AG10803 (cell line): ENCODE measurements at places on chromosomes 4 and X.

- no peak for DNase-seq
Measured at GRCh38 chr4:5010984-5011383, 8.3 kb downstream of the CYTL1 start.

GRCh38 chrX:103556963-103557612 is 28.2 kb upstream of the TCEAL4 start:
- no peak for DNase-seq

GRCh38 chr4:88008122-88008742 is 797 bp downstream of the PKD2 start:
- DNase-seq, result peak; percentile 50

DNA sequence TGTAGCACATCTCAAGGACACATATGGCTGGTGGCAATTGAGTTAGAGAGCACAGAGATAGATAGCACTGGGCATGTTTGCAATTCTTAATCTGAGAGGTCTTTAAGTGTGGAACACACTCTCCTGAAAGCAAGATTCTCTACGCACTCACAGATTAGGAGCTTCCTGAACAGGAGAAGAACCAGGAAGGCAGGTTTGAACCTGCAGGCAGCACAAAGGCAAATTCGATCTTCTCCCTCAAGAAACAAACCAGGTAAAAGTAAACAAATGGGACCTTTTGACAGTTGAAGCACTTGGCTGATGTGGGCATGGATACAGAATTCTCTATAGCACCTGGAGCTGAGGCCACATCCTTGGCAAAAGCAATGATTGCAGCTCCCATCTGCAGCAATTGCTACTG is 24.3 kb downstream of the HS3ST1 start:
- DNase-seq, result no peak

DNA sequence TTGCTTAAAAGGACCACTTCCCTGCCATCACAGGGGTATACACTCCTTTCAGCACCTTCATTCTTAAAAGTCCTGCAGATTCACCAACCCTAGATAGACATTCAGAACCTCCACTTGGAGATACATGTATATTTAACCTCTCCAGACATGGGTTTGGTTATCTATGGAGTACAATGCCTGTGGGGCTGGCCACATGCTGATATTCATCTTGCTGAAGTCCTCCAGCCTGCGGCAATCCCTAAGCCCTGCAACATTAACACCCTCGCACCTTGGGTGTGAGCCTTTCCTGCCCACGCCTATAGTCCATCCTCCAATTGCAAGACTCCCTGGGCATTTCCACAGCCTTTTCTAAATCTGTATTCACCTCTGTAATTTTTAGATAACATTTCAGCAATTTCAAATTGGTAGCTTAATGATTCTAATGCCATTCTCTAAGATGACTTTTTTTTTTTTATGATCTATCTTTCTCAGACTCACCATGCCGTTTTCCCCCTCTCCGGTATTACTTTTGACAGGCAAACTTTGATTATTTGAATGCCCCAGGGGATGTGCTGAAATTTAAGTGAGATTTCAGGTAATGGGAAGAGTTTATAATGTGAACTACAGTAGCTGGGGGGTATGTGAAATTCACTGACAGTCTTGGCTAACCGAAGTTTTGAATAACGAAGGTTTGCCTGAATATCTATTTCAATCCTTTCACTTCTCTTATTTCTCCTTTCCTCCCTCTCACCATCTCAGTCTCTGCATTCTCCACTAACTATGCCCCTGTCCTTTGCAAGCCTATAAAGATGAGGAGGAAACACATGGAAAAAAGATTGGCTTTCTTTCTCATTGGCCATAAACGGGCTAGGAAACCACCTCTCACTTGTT is 24.1 kb downstream of the CCDC149 start:
- no peak for DNase-seq

GRCh38 chr4:145521282-145521681 is 39.6 kb downstream of the SMAD1 start:
- DNase-seq, result no peak

DNA sequence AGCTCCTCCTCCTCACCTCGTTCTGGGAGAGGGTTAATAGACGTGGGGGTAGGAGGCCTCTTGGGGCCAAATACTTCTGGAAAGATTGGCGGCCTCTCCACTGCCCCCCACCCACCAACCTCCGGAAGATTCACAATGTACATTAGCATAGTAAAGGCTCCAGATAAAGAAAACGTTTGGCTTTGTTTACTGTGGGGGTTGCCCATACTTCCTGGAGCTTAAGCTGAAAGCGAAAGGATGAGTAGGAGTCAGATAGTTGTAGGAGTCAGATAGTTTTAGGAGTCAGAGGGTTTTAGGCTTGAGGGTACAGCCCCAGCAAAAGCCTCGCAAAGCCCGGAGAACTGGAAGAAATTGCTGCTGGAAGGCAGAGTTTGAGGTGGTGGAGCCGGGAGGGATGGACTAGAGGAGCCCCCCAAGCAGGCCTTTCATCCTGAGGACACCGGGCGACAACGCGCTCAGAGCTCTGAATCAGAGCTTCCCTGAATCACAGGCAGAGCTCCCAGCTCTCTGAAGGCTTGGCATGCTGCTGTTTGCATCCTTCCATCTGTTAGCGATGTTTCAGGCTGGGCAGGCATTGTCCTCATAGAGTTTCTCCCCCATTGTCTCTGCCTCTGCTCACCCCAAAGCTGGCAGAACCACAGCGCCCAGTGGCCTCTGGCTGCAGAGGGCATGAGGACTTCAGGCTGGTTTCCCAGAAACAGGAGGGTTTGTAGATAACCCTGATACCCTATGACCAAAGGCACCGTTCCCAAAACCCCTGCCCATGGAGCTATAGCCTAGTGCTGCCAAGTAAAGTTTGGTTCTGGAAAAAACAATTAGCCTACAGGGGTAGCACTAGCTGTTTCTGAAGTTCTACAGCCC is 280.7 kb downstream of the BCOR start:
- peak; percentile 50 for DNase-seq

DNA sequence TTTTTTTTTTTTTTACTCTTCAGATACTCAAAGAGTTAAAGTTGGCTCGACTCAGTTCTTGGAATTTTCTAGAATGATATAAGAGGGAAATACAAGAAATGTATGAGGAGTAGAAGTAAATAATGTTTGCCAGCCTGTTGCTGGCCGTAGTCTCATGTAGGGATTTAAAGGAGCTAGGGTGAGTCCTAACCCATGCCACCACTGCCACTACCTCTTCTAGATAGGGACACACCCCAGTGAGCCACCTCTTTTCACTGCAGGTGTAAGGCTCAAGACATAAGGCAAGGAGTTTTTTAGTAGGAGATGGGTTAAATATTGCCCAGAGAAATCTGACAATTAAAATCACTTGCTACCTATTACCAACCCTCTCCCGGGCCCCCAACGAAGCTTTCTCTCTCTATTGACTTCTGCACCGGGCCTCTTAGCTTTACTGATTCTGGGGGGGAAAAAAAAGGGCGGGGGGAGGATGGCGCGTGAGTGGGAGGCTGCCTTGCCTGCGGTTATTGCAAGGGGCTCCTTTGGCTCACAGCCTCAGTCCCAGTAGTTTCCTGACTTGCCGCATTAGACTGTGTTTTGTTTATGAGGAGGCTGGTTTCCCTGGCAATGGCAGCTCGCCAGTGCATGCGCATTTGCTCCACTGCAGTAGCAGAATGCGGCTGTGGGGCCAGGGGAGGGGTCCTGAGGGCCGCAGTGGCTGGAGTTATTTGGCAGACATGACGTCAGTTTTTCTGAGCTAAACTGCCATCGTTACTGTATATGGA is 3.0 kb downstream of the LINC00632 start:
- DNase-seq, result peak; percentile 34

GRCh38 chr4:188437535-188437934 is 298.3 kb downstream of the TRIML1 start:
- DNase-seq, result no peak

DNA sequence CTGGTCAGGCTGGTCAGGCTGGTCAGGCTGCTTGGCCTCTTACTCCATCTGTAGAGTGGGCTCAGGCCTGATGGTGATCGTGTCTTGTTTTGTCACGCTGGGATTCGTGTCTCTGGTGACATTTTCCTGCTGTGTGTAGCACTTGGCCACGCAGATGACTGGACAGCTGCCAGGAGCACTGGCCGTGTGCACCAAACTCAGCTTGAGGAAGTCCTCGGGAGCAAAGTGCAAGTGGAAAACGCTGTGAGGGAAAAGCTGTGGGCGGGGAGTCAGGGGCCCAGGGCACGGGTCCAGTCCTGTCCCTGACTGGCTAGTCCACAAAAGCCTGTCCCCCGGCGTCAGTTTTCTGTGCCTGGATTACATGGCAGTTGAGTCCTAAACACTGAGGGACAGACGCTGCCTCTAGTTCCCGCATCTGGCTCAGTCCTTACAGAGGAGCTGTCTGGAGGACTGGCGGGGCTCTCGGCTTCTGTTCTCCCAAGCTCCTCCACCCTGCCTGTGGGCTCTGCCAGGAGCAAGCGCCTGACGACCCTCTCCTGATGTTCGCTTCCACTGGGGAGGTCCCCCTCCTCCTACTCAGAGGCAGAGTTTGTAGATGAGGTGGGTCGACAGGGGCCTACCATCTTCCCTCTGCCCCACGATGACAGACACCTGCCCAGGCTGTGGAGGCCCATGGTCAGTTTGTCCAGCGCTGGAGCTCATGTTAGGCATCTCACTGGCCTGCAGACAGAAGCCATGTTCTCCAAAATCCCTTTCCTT is 35.9 kb upstream of the GRPEL1 start:
- no peak for DNase-seq

GRCh38 chr4:188869581-188869980 is 730.3 kb downstream of the TRIML1 start:
- no peak for DNase-seq

DNA sequence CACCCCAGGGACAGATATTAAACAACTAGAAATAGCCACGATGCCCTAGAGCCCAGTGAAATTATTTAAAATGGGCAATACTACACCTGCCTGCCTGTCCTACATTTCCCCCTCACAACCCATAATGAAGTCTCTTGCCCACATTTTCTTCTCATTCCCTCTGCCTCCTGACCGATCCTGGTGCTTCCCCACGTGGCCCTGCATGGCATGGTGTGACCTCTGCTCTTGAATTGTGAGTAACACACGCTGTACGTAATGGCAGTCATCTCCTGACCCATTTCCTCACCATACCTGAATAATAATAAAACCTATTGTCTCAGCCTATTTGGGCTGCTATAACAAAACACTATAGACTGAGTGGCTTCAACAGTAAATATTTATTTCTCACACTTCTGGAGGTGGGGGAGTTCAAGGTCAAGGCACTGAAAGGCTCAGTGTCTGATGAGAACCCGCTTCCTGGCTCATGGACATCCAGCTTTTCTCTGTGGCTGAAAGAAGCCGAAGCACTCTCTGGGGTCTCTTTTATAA is 77.0 kb upstream of the ENPP6 start:
- DNase-seq, result no peak

DNA sequence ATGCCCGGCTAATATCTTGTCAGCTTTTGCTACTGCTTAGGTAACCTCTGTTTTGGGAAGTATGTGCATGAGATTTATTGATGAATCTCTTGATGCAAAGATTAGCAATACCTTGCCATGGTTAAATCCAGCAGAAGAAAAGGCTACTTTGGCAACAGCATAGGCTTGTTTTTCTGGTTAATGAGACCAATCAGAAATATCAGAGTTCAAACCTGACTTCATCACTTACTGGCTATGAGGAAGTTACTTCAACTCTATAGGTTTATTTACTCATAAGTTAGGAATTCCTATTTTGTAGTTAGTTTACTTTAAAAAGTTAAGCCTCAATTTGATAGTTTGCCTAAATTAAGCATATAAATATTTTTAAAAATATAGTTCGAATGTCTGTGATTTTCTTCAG is 93.1 kb downstream of the PDLIM5 start:
- DNase-seq, result no peak

DNA sequence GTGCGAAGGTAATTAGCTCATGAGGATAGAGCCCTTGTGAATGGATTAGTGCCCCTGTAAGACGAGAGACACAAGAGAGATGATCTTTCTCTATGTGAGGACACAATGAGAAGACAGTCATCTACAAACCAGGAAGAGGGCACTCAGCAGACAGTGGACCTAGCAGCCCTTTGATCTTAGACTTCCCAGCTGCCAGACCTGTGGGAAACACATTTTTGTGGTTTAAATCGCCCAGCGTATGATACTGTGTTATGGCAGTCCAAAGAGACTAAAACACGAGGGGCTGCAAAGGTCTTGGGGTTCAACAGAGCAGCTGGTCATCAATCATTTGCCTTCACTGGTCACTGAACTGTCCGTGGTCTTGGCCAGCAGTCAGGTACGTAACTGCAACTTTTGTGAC is 9.2 kb upstream of the SYNPO2 start:
- DNase-seq, result no peak

- DNase-seq, result no peak
Measured at GRCh38 chr4:81786063-81786763, 314.5 kb upstream of the RASGEF1B start.

- DNase-seq, result no peak
Measured at GRCh38 chrX:6661736-6662135, 126.8 kb upstream of the VCX3A start.

- DNase-seq, result no peak
Measured at GRCh38 chr4:100069207-100069606, 119.1 kb upstream of the H2AZ1 start.

DNA sequence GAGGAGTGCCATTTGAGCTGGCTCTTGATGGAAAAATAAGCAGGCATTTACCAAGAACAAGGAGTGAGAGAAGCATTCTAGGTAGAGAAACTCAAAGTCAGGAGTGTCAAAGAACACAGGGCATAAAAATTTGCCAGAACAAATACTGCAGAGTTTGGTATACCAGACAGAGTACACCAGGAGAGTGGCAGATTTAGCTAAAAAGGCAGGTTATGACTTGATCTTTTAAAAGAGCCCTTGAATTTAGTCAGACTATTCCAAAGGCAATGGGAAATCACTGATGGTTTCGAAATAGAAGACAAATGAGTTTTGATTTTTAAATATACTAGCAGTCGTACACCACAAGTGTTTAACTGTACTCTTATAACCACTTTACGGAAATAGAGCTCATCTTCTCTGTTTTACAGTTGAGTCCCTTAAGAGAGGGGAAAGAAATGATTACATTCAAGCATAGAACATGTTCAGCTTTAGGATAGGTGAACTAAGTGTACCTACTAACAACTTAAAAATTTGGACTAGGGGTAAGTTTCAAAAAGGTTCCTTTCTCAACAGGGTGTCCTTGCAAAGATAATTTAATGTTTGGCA is 10.2 kb downstream of the UBE2D3 start:
- DNase-seq, result no peak

DNA sequence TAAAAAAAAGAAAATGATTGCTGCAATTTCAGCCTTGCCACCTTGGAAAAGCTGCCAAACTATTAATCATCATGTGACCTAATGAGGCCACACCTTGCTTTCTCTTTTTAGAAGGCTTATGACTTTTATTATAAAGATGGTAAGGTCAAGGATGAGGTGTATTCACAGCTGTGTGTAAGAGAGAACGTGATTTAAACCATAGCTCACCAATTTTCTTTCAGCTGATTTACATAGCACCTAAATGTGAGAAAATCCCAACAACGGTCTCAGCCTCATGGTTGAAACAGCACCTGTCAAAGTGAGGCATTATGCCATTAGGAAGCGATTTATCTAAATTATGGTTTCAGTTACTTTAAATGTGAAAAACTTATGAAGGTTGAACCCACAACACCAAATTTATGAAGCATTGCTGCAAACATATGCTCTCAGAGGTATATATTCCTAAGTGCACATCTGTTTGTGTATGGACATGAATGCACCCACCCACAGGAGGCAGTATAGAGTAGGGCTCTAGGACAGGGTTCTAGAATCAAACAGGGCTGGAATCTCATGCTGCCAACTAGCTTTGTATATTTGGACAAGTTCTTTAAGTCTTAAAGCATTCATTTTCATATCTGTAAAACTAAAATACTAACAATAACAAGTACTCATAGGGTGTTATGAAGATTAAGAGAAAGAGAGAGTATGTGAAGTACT is 40.7 kb downstream of the ANXA3 start:
- DNase-seq, result no peak
